ENCODE measurements at places on chromosomes 1 and 21.

- peak; percentile 35 for DNase-seq
Observed at GRCh38 chr1:235286667-235287066, 41.3 kb downstream of the ARID4B start.

GRCh38 chr1:107963601-107964335 lies 1.2 kb downstream of the VAV3 start:
- peak; percentile 27 for DNase-seq

- DNase-seq: no peak
Observed at GRCh38 chr1:29966526-29967045, 730.3 kb downstream of the PTPRU start.

GRCh38 chr1:32592943-32593342 lies 53.7 kb downstream of the ZBTB8A start:
- DNase-seq: no peak

DNA sequence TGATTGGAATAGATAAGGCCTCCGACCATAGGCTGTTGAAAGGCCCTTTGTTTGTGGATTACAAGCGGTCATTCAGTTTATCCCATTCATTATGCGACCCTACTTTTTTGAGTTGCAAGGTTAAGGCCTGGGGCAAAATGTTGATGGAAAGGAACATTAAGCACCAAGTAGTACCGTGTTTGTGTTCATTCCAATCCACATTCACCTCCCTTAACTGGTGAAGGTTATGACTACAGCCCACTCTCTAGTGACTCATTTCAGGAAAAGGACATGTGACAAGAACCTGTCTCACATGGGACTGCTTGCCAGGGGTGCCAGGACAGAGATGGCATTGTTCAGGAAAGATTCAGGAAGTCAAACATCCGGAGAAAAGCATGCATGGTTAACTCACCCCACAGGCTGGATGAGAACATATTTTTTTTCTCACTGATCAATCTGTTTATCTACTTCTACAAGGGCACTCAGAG lies 81.6 kb downstream of the CD58 start:
- DNase-seq: no peak

DNA sequence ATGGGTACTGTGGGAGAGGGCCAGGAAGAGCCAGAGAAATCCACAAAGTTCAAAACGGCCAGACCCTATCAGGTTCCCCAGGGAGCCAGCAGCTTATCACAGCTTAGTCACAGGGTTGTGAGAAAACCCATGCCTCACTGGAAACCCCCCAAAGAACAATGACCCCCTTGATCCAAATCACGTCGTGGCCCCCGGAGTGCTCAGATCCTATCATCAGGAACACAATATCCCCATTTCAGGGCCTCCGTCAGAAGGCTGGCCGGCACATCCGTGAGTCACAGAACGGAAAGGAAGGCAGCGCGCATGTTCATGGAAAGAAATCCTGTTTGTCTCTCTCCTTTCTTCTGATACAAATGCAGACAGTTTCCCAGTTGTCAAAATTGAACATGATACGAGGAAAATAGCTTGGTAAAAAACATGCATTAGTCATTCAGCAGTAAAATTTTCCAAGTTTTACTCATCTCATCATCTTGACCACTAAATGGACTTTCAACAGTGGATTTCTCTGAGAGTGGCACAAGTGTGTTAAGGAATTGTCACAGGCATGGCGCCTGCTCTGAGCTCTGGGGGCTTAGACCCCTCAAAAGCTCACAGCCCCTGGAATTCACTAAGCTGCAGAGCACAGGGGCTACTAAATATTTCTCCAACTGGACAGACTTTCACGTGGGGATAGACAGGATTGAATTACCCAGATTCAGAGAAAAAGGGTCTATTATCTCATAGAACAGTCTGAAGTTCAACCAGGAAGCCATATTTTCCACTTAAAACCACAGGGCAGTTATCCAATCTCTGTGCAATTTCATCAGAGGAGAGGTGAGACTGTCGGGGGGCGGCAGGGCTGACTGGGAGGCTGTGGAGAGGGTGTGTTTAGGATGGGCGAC lies 124.8 kb downstream of the RIPK4 start:
- no peak for DNase-seq

DNA sequence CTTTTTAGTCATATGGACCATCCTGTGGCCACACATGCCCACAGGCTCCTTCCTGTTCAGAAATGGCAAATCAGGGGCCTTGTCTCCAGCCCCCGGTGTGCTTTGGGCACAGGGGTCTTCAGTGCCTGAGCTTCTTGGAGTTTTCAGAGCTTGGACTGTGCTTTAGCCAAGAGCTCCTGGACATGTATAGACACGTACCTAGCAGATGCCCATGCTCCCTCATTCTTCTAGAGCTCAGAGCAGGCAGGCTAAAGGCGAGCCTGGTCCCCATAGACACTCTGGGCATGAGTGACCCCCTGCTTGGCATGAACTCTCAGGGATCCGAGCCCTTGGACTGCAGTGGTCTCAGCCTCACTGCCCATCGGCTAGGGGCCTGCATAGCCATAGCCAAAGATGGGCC lies 106.8 kb downstream of the EPHB2 start:
- no peak for DNase-seq

GRCh38 chr1:232132572-232132971 lies 497.4 kb downstream of the SIPA1L2 start:
- DNase-seq: no peak

- no peak for DNase-seq
Observed at GRCh38 chr1:206754011-206754410, 16.6 kb upstream of the IL19 start.

DNA sequence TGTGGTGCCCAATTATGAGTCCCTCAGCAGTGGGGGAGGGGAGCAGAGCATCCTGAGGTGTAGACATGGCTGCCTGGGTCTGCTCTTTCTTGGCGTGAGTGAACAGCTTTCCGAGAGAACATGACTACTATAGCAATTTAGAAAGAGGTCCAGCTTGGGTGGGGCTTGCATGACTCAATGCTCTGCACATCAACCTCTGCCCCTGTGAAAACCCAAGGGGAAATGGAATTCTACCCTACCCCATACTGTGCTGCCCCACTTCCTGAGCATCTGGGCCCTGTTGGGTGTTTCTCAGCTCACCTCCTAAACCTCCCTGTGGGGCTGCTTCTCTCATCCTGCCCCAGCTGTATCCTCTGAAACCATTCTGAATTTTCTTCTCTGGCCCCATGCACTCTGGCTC lies 8.2 kb upstream of the AZIN2 start:
- DNase-seq: no peak

DNA sequence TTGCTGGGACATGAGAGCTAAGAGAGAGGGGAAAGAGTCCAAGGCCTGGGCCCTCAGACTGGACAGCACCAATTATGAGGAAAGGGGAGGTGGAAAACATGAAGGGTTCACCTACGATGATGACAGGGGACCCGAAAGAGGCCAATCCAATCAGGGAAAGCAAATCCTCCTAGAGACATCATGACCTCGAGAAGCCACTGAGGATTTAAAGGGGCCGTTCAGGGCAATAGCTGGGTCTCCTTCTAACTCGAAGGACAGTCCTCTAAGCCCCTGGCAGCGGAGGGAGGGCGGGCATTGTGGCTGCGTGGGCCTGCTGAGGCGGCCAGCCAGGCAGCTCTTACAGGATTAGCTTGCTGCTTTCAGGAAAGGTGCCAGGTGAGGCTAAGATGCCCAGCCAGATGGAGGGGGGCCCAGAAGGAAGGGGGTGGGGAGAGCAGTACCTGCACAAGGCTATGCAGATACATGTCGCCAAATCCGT lies 7.4 kb downstream of the MEF2D start:
- DNase-seq: no peak

DNA sequence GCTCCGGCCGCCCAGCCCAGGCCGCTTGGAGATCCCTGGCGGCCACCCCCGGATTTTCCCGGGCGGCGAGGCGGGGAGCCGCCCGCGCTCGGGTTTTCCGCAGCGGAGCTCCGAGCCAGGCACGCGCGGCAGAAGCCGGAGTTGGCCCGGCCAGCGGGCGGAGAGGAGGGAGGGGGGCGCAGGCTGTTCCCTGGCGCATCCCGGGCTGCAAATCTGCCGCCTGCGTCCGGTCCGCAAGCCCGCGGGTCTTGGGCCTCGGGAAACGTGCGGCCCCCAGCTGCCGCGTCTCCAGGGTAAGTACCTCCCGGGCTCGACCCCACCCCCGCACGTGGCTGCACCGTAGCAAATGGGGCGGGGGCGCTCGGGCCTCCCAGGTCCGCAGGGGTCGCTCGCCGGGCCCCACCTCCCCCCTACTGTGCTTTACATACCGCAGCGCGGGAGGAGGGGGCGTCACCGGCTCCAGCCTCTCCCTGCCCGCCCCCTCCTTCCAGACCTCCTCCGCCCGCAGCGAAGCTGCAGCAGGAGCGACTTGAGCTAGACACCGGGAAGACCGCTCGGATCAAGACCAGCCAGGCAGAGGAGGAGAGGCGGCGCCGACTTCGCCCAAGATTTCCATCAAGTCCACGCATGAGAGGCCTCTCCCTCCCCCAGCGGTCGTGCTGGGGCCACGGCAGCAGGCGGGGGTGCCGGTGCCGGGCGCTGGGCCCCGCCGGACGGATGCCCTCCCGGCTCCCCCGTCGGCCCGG lies 1.6 kb downstream of the TMEM200B start:
- peak; percentile 71 for DNase-seq

DNA sequence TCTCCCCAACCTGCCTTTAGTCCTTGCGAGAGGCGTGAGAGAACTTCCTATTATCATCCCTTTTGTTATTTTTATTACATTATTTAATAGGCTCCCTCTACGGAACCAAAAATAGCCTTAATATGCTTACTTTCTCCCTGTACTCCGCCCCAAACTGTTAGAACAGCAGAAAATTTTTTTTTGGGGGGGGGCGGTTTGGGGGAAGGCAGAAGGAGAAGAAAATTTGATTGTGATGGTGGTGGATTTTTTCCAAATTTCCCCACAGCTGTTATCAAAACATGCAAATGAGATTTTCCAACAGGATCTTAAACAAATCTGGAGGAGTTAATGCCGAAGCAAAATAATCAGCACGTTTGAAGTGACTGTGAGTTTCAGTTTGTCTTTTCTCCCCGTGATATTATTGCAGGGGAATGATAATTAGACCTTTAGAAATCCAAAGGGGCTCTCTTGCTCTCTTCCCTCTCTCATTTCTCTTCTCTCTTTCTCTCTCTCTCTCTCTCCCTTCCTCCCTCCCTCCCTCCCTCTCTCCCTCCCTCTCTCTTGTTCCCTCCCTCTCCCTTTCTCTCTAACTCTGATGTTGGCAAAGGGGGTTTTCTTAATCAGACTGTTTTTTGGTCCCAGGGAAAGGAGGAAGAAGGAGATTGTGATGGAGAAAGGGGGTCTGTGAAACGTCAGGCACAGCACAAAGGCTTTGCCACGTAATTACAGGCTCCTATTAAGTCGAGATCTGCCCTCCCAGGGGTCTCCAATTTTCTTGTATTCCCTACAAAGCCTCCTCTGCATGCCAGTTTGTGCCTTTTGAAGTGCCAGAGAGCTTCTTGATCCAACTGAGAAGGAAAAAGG lies 1.1 kb upstream of the PRRX1 start:
- DNase-seq: no peak

GRCh38 chr1:8874230-8875201 lies 4.0 kb downstream of the ENO1 start:
- no peak for DNase-seq

GRCh38 chr1:157523774-157524493 lies 28.4 kb downstream of the FCRL5 start:
- no peak for DNase-seq

GRCh38 chr1:77825131-77825709 lies 45.8 kb downstream of the MIGA1 start:
- DNase-seq: peak; percentile 50

GRCh38 chr1:234611225-234611846 lies 1.4 kb upstream of the IRF2BP2 start:
- peak; percentile 89 for DNase-seq

DNA sequence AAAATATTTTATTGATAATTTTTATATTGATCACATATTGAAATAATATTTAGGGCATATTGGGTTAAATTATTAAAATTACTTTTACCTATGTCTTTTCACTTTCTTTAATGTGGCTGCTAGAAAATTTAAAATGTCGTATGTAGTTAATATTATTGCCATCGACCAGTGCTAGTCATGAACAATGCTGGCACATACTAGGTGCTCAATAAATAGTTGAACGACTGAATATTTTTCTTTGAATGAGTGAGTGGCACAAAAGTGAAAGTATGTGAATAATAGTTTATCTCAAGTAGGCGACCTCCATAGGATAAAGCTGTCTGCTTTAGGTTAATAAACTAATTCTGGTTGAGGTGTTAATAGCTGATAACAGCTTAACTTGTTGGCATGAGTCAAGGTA lies 150.8 kb upstream of the FGGY start:
- no peak for DNase-seq

- DNase-seq: no peak
Observed at GRCh38 chr1:208192995-208193394, 51.2 kb downstream of the PLXNA2 start.

GRCh38 chr1:175824079-175824478 lies 80.7 kb upstream of the TNR start:
- DNase-seq: peak; percentile 75

GRCh38 chr1:96978444-96978843 lies 256.9 kb downstream of the PTBP2 start:
- no peak for DNase-seq

- peak; percentile 40 for DNase-seq
Observed at GRCh38 chr1:154609398-154610380, 1.7 kb upstream of the ADAR start.

DNA sequence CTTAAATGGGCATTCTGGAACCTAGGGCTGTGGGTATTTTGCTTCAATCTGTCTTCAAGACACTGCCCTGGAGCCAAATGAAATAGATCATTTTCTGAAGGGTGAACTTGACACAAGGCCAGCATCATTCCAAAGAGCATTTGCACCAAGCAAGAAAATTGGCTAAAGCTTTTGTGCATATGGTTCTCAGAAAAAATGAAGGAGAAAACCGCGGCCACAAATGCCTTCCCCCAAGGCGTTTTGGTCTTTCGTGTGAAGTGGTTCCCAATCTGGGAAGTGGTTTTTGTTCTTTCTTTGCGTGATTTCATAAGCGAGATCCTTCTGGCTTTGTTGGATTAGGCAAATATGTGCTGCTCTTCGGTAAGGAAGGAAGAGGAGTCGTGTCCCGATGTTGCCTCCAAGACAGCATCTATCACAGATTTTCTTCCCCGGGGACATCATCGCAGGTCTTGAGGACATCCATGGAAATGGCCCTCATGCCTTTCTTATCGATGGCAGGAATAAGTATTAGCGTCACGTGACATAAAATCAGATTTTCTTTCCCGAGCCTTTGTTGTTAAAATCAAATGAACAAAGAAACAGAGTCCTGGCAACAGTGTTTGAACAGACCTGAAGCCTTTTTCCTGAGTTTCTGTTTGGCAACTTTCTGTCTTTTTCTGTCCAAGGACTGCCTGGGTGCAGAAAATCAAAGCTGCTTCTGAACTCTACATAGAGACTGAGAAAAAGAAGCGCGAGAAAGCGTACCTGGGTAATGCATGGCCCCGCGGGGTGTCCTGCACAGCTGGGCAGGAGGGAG lies 31.0 kb downstream of the ATP5PO start:
- DNase-seq: no peak

Measured in erythroblast (primary cell).